Heart right ventricle (tissue), 16 donors: ENCODE measurements at places on chromosomes 16 and 17. TPM values are rescaled to one million over a fixed set of nuclear protein-coding genes. Genes with fewer than 3 reads are reported as not detected.

DNA sequence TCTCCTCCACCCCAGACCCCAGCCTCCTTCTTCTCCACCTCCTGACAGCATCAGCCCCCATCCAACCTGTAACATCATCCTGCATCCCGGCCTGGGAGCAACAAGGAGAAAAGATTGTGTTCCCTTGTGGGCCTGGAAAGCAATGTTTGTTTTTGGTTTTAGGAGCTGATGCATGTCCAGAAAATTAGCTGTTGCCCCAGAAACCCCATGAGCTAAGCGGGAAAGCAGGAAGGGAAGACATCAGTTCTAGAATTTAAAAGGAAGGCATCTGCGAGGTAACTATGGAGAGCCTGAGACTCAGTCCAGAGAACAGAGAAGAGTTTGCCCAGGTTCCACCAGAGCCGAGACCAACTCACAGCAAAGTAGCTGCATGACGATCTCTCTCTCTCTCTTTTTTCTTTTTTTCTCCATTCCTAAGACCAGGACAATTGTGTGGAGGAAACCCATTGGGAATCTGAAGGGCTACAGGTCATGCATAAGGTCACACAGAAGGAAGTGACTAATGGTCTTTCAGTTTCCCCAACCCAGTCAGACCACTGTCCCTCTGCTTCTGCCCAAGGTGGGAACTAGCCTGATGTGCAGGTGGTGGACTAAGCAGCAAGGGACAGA, 124.4 kb downstream of the SLC39A11 start:
- DNase-seq, result no peak

DNA sequence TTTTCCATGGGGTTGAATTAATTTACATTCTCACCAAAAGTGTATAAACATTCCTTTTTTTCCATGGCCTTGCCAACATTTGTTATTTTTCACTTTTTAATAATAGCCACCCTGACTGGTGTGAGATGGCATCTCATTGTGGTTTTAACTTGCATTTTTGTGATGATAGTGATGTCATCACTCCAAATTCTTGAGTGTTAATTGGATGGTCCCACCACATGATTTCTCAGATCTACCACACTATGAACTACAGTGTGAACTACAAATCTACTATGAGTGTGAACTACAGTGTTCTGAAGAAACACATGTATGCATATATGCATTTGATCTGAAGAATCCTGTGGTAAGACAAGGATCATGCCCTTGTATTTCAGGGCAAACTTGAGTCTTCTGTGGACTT, 340.1 kb downstream of the ABCC12 start:
- DNase-seq, result no peak

The ACBD4 gene
- polyA plus RNA-seq, result 4.2 TPM

The HCRT gene
- polyA plus RNA-seq, result not detected

The WNK4 gene
- polyA plus RNA-seq, result 0.07 TPM

The ZNF469 gene
- polyA plus RNA-seq, result 0.23 TPM

The CCL8 gene
- not detected for polyA plus RNA-seq
